Cardiac septum (tissue), 1 donor: ENCODE measurements at places on chromosomes 2 and 18.

DNA sequence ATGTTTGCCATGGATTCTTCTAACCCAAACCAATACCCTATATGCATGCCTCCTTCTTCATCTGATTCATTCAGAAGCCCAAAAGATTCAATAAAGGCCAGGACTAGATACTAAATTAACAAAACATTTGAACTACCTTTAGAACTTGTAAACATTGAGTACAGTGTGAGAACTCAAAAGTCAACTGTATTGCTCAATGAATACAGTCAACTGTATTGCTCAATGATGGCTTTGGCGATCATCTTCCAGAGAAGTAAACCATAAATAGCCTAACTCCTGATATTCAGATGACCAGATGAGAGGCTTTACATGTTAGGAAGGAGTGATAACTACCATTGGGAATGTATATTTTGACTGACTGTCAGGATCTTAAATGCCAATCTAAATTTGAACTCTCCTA is 206.5 kb upstream of the ITGA4 start:
- no peak for DNase-seq

DNA sequence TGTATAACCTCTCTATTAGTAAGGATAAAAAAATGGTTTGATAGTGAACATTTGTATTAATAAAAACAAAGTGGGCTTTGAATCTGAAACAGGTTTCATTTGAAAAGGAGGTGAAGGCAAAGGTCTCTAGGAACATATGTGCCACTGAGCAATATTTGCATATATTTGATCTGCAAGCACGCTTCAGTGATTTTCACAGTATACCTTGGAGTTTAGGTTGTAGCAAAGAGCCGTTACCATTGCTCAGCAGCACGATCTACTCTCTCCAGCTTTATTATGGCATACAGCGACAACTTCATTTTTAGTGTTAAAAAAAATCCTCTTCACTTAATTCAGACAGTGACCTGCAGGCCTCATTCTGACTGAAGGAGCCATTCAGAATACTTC is 75.8 kb upstream of the ZEB2 start:
- DNase-seq, result no peak

- no peak for DNase-seq
These were observed 30.0 kb downstream of the IL1R2 start for GRCh38 chr2:102021779-102022178.

GRCh38 chr2:55090702-55091101 is 40.5 kb upstream of the RTN4 start:
- no peak for DNase-seq

DNA sequence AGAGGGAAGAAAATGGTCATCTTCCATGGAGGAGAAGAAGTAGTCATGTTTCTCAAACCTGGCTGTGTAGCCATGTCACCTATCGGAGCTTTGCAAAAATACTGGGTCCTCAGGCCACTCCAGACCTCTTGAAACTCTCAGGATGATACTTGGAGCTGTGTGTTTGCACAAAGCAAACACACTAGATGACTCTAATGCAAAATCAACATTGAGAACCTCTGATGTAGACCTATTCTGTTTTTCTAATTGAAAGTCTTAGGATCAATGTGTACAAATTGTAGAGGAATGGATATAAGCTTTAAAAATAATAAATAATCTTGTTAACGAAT is 444.3 kb downstream of the RND3 start:
- no peak for DNase-seq

GRCh38 chr2:233830111-233830802 is 24.1 kb downstream of the HJURP start:
- no peak for DNase-seq

DNA sequence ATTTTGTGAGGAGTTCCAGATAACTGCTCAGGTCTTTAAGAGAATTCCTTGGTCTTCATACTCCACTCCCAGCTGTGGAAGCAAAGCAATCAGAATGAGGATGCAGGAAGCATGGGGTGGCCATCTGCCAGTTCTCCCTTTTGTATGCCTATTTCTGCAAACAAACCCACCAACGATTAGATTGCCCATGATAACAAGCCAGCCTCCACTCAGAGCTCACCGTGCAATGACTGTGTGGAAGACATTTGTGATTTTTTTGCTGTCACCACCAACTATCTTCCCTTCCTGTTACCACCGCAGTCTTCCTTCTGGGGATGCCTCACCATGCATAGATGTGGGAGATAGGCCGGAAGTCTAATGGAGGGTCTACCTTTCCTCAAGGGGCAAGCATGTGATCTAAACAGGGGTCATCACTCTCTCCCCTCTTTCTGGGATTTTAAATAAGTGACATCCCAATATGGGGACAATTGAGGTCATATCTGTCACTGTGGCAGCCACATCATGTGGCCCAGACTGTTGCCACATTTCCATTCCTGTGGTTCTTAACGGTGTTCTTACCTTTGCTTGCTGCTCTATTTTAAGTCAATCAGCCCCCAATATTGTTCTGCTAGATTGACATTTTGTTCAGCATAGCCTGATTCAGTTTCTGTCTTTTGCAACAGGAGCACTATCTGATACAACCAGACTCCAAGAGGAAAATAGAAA is 4.4 kb downstream of the AFF3 start:
- no peak for DNase-seq

GRCh38 chr2:84970868-84971509 is at the start of gene KCMF1:
Gene KCMF1 (plus strand): TSS chr2:84971161. CDS start chr2:84971452, 291 bp downstream.
- DNase-seq, result peak; percentile 94

DNA sequence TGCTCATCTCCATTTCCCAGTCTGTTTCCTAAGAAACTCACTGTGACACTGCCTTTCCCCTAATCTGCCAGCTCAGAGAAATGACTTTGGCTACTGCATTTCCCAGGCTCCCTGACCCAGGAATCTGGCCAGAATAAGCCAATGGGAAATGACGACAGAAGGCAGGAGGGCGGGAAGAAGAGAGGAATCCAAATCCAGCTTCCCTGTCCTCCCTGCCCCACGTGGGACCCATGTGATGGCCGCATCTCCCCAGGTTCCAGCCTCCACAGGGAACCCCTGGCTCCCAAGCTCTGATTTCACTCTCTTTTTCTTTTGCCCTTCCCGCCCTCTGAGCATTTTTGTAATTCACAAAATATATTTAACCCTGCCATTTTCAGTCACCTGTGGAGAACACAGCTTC is 37.8 kb upstream of the RAB12 start:
- no peak for DNase-seq

GRCh38 chr2:112482309-112483041 is 519 bp downstream of the TTL start:
- no peak for DNase-seq

- DNase-seq, result no peak
These were observed 376.3 kb upstream of the UBE2E3 start for GRCh38 chr2:180604077-180604476.

DNA sequence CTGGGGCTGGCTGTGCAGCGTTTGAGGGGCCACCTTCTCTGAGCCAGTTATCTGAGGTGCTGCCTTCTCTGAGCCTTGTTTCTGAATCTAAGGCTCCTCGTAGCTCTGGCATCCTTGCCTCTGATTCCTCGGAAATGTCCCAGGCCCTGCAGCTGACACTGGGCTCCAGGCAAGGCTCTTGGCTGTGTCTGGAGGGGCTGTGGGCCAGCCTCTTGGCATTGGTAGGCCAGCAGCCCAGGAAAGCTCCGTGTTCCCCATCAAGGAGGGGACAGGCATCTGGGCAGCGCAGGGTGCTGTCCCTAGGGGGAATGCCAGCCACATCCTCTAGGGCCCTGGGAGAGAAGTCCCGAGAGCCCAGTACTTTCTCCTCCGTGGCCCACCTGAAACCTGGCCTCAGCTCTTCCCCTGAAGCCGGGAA is 40.7 kb upstream of the TAF1B start:
- no peak for DNase-seq

- DNase-seq, result no peak
These were observed 130.3 kb upstream of the CXCR4 start for GRCh38 chr2:136248242-136248641.

DNA sequence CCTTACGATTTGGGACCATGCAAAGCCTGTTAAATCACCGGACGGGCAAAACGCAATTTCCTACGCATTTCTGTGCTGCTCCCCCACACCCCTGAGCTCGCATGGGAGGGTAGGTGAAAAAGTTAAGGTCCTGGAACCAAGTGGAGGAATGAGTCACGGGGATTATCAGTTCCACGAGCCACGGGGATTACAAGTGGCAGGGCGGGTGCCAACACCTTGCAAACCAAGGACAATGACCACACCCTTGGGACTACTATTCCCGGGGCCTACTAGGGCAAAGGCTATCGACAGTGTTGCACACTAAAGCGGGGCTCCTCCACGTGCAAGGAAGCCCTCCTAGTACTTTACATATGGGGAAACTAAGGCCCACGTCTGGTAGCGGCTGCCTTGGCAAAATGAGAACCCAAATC is 447 bp downstream of the RETSAT start:
- DNase-seq, result peak; percentile 53
